ENCODE measurements at places on chromosomes 6 and 20. TPM values are rescaled to one million over a fixed set of nuclear protein-coding genes. Genes with fewer than 3 reads are reported as not detected.

The IL17A gene
- not detected for total RNA-seq

The MCCD1 gene
- total RNA-seq = not detected

The SLC17A3 gene
- 0.55 TPM for total RNA-seq

The PTCHD4 gene
- total RNA-seq = not detected

The ADTRP gene
- total RNA-seq = 0.39 TPM

The PRPH2 gene
- not detected for total RNA-seq

The THBS2 gene
- not detected for total RNA-seq

Measured in T-helper 2 cell treated with Interferon-gamma antibody and Interleukin-4, amounts not matched to agents 100 ng/mL and 5 ng/mL, for 36 hours (primary cell).